ENCODE measurements at places on chromosomes 7 and 10. TPM values are rescaled to one million over a fixed set of nuclear protein-coding genes. Genes with fewer than 3 reads are reported as not detected.

DNA sequence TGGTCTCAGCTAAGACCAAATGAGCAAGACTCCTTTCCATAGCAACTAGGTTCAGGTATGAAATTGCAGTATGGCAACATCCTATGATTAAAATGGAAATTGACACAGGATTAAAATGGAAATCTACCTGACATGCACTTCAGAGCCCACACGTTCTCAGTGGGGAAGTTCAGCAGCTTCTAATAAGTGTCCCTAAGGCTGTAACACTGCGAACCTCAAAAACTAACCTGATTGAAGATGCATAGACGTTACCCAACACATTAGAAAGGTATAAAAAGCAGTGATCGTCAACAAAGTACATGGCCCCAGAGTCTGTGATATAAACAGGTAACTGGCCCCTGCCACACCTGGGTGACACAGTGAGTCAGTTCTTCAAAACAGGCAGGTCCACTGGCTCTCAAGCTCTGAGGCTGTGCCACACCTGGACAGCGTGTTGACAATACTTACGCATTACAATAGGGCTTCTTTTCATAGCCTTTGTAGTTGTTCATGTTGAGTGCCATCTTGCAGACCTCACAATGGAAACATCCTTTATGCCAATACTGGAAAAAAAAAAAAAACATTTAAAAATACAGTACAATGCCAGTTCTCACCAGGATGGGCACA is 274.9 kb upstream of the NEBL start:
- DNase-seq: no peak

- no peak for DNase-seq
These were observed 41.8 kb downstream of the JCAD start for GRCh38 chr10:30017556-30017955.

Gene GPR26
- not detected for polyA plus RNA-seq

Gene GPR146
- 4.7 TPM for polyA plus RNA-seq
